NCI-H69 (cell line): ENCODE measurements at places on chromosomes 6 and 20.

DNA sequence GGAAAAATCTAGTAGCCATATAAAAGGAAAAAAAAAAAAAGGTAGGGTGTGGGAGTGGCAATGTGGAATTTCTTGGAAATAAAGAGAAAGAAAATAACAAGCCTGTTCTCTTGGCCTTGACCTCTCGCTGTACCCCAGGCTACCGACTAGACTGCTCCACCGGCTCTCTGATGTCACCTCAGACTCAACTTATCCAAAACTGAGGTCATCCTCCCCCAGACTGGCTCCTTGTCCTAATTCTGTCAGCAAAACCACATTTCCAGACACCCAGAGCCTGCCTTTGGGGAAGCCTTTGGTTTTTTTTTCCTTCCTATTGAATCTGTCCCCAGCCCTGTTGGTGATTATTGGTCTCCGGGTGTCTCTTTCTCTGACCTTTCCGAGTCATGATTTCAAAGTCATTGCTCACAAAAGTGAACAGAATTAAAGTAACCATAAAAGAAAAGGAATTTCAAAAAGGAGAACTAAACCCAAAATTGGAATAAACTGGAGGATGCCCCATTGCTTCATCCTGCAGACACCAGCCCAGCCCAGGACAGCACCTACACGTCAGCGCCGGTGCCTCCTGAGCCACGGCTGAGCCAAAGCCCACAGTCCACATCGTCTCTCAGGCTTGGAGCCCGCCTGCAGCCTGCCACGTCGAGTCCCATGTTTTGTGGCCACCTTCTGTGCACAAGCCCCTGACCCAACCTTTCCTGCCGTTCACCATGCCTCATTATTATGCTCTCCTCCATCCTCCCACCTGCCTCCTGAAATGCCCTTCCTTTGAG, 170.7 kb downstream of the MYLK4 start:
- DNase-seq = no peak

GRCh38 chr6:39206250-39206721, 23.0 kb downstream of the KCNK5 start:
- DNase-seq = no peak

- DNase-seq = no peak
Observed at GRCh38 chr20:50758469-50758868, 27.1 kb downstream of the PARD6B start.

DNA sequence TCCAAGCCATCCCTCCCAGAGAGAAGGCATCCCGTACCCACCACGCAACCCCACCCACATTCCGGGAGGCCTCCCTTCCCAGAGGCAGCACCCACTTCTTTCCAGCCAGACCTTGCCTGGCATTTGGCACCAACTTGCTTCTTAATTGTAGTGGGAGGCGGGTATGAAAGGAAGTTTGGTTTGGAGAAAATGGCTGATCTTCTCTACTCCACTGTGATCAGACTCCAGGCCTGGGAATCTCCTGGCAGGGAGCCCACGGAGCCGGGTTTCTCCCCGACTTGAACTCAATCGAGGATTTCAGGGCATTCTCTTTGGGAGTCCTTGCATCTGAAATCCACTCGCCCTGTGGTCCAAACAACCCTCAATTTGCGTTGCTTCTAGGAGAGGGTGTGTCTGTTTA, 107.1 kb downstream of the ZDHHC14 start:
- peak; percentile 64 for DNase-seq
